CD8-positive, alpha-beta T cell (primary cell): ENCODE measurements at places on chromosomes 11 and 22.

DNA sequence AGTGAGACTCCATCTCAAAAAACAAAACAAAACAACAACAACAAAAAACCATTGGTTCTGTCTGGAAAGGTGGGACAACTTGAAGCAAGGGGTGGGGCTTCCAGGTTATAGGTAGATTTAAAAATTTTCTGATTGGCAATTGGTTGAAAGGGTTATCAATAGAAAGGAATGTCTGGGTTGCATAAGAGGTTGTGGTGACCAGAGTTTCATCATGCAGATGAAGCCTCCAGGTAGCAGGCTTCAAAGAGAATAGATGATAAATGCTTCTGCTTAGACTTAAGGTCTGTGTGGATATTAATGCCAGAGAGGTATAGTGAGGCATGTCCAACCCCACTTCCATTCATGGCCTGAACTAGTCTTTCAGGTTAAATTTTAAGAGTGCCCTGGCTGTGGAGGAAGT is 116.6 kb downstream of the NAT10 start:
- no peak for DNase-seq

DNA sequence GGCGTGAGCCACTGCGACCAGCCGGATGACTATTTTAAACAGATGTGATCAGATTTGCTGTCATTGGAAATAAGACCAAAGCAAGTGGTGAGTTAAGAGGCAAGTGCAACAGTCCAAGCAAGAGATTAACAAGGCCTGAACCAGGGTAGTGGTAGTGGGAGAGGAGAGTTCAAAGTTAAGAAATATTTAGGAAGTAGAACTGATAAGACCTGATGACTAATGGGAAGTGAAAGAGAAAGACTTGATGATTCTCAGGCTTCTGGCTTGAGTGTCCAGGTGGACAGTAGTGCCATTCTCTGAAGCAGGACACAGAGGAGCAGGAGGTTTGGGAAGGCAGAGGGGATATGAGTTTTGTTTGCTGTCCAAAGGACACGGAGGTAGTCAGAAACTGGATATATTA is 7.2 kb downstream of the NDUFC2 start:
- no peak for DNase-seq

- no peak for DNase-seq
Observed at GRCh38 chr11:121385688-121386087, 66.4 kb upstream of the SORL1 start.

DNA sequence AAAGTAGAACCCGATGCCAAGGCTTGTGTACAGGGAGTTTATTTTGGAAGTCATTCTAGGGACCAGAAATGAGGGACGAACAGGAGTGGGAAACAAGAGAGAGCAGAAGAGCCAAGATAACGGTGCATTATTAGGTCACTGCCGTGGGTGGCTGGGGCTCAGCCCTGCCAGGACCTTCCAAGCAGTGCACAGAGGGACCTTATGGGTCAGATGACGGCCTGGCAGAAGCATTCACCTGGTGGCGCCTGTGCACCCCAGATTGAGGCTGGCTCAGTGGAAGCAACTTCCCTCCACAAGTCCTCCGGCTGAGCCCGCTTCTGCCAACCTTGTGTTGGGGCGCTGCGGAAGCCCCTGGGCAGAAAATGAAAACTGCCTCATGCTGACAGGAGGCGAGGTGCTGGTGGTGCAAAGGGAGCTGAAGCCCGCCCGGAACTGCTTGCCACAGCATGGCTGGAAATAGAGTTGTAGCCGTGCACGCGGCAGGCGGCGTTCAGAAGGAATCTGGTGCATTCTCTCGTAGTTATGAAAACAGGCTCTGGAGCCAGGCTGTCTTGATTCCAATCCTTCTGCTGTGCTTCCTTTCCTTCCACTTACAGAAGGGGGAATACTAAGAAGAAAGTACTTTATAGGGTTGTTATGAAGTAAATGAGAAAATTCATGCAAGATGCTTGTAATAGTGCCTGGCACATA is 22.2 kb upstream of the TP53I11 start:
- DNase-seq = no peak

DNA sequence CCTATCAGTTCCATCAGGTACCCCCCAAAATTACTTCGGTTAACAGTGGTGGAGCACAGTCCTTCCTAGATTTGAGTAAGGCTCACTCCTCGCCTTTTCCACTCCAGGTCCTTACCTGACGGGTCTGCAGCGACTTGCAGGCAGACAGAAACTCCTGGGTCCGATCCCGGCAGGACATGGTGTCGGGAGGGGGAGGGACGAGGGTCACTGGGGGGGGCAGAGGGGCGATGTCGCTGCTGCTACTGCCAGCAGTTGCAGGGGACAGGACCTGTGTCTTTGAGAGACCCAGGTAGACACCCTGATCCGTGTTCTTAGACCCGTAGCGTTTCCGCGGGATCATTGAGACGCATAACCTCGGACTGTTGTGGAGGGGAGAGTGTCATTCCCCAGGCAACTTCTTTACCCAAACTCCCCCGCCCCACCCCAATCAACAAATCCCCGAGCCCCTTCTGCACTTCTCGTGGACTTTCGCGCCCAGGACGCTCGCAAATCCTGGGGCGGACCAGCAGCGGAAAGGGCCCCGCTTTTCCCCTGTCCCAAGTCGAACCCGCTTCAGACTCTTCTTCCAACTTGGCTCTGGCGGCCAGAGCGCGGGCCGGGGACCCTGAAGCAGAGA is 839 bp downstream of the STX5 start:
- DNase-seq = no peak

GRCh38 chr22:44332946-44333345 is 20.2 kb upstream of the SHISAL1 start:
- no peak for DNase-seq

DNA sequence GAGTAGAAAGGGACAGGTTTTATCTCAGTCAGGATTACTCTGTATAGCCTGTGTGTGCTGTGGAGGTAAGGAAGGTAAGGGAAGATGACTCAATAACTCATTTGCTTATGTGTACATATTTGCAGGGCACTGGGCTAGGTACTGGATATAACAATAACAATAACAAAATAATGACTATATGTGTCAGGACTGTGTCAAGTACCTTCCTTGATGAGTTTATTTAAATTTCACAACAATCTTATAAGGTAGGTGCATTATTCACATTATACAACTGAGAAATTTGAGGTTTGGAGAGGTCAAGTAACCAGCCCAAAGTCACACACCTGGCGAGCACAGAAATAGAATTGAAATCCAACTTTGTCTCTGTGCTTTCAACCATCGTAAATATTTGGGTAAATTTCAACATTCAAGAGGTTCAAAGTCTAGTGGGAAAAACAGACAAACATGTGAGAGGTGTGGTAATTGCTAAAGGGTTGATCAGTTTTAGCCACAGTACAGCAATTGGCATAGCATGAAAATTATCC is 131.8 kb downstream of the APIP start:
- DNase-seq = no peak

DNA sequence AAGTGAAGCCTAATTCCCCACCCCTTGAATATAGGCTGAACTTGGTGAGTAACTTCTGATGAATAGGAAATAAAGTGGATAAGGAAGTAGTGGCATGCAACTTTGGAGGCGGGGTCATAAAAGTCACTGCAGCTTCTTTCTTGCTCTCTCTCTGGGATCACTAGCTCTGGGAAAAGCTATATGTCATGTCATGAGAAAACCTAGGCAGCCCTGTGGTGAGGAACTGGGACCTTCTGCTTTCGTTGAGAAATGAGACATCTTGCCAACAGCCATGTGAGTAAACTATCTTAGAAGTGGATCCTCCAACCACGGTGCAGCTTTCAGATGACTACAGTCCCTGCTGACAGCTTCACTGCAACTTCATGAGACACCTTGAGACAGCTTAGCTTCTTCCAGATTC is 15.7 kb downstream of the ZNF214 start:
- DNase-seq = no peak

- DNase-seq = no peak
Observed at GRCh38 chr11:106216281-106216680, 138.8 kb downstream of the AASDHPPT start.

GRCh38 chr22:24043958-24044357 is 32.9 kb downstream of the CABIN1 start:
- no peak for DNase-seq

- no peak for DNase-seq
Observed at GRCh38 chr11:58513747-58514367, 6.0 kb upstream of the OR5B21 start.

- no peak for DNase-seq
Observed at GRCh38 chr11:107272561-107272960, 185.1 kb downstream of the CWF19L2 start.

DNA sequence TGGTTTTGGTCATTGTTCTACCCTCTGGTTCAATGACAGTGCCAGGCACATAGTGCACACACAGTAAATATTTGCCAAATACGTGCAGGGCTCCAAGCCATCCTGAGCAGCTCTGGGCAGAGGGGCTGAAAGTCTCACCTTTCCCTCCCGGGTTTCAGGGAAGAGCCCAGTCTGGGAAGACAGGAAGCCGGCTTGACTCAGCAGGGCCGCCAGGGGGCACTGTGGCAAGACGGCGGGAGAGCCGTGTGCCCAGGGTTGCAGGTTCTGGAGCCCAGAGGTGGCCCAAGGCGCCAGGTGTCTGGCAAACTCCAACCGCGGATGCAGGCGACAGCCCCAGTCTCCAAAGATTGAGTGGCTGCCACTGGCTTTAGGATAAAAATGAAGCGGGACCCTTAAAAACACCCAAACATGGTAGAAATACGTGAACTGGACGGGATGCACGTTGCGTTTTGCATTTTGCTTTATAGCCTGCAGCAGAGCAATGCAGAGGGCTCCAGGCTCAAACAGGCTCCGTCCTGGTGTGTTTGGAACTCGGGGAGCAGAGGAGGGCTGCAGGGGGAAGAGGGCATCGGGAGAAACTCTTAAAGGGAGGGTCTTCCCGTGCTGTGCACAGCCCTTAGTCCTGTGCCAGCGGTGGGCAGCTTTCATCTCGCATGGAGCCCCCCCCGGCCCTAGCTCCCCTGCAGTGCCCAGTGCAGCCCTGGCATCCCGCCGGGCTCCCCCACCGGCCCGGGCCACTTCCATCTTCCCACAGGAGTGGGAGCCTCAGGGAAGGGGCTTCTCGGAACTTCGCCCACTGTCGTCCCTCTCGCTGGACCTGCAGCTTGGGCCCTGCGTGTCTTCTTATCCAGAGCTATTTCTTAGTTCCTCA is 10.7 kb downstream of the KRTAP5-5 start:
- peak; percentile 9 for DNase-seq

DNA sequence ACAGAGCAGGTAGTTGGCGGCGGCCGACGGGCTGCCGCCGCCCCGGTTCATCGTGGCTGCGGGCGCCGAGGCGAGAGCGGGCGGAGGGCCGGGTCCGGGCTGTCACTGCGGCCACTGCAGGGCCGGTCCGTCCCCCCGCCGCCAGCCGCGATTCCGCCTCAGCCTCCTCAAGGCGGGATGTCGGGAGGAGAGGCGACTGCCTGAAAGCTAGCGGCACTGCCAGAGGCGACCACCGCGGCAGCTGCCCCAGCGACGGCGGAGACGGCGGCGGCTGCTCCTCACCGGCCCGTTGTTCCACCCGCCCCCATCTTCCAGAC is 234 bp downstream of the SESN3 start:
- DNase-seq = no peak

- DNase-seq = no peak
Observed at GRCh38 chr22:48705917-48706605, 1121.6 kb downstream of the BRD1 start.

- peak; percentile 30 for DNase-seq
Observed at GRCh38 chr11:113532697-113533424, 57.7 kb upstream of the DRD2 start.

DNA sequence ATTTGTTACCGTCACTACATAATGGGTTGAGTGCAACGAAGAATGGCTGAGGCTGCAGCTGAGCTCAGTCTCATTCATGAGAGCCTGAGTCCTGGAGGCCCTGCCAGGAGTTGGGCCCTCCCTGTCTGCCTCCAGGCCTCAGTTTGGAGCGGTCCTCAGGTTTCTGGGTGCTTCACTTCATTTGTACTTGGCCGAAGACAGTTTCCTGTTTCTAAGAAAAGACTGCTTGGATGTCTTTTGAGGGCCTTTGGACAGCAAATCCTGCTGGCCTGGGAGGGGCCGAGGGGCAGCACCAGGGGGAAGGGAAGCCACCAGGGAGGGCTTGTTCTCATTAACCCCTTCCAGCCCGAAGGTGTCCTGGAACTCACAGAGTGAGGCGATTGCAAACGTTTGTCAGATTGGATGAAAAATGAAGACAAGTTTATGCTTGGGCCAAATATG is 163.1 kb downstream of the ETS1 start:
- DNase-seq = no peak

DNA sequence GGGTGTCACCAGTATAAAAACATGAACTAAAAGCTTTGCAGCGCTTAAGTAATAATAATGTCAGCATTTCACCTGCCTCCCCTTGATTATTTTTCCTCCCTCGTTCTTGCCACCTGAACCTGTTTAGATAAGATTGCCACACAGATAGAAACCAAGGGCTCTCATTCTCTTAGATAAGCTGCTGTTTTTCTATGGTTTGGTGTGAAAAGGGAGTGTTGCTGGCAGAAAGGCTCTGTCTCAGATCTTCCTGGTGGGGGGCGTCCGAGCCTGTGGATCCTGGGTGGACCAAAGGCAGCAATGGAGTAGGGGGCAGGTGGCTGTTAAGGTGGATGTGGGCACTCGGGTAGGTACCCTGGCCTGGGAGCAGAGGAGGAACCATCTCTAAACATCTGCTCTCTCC is 147.5 kb downstream of the ST3GAL4 start:
- no peak for DNase-seq

- no peak for DNase-seq
Observed at GRCh38 chr11:33168709-33169200, 7.5 kb upstream of the CSTF3 start.

DNA sequence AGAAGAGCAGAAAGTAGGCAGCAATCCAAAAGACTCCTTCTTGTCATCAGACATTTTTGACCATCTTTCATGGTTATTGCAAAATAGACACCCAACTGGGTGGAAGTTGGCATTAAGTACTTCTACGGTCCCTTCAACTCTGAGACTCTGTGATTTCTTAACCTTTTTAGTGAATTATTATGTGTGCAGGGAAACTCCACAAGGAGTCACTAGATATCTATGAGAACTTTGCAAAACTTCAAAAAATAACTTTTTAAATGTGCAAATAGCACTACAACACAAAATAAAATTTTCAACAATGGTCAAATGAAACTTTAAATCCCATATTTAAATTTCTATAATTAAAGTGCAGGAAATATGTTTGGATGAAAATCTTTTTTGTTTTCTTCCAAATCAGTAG is 88.7 kb downstream of the SLC17A6 start:
- DNase-seq = no peak

DNA sequence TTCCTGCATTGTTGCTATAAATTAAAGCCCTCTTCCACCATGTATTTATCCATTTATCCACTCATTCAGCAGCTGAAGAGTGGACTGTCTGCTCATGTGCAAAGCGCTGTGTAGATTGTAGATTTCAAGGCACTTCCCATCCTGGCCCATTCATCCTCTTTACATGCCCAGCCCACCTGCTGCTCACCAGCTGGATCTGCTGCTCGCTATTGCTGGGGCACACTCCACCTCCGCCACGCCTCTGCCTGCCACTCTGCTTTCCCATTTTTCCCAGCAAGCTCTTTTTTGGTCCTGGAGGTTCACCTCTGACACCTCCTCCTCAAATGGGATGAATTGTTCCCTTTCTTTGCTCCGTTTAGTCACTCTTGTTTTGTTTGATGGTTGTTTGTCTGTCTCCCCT is 48.3 kb downstream of the CEP164 start:
- no peak for DNase-seq

- no peak for DNase-seq
Observed at GRCh38 chr11:79006854-79007253, 432.2 kb upstream of the NARS2 start.
